ENCODE measurements at places on chromosomes 7 and 10.
A peak's percentile ranks its signal among the peaks of the same experiment; 100 is the strongest.

GRCh38 chr7:108164946-108165345, 34.8 kb upstream of the LAMB4 start:
- DNase-seq = no peak

GRCh38 chr10:119541459-119542356, 811 bp downstream of the RGS10 start:
- peak; percentile 12 for DNase-seq

- DNase-seq = peak; percentile 85
Measured at GRCh38 chr7:79282882-79283602, 170.4 kb downstream of the MAGI2 start.

GRCh38 chr10:3782451-3783315, 2.3 kb downstream of the KLF6 start:
- DNase-seq = peak; percentile 91

- DNase-seq = no peak
Measured at GRCh38 chr7:138695106-138695505, 6.1 kb downstream of the SVOPL start.

- DNase-seq = no peak
Measured at GRCh38 chr10:28624351-28624750, 53.0 kb upstream of the BAMBI start.
